ENCODE measurements at places on chromosomes 11 and 22. TPM values are rescaled to one million over a fixed set of nuclear protein-coding genes. Genes with fewer than 3 reads are reported as not detected.

Gene TRIM29
- total RNA-seq: not detected

Gene SLC22A12
- not detected for total RNA-seq

Gene OR52E2
- not detected for total RNA-seq

Gene BTG4
- not detected for total RNA-seq

Gene FGF4
- not detected for total RNA-seq

Gene RIMBP3C
- not detected for total RNA-seq

Measured in myometrial cell (primary cell).